ENCODE measurements at places on chromosomes 6 and 20.

DNA sequence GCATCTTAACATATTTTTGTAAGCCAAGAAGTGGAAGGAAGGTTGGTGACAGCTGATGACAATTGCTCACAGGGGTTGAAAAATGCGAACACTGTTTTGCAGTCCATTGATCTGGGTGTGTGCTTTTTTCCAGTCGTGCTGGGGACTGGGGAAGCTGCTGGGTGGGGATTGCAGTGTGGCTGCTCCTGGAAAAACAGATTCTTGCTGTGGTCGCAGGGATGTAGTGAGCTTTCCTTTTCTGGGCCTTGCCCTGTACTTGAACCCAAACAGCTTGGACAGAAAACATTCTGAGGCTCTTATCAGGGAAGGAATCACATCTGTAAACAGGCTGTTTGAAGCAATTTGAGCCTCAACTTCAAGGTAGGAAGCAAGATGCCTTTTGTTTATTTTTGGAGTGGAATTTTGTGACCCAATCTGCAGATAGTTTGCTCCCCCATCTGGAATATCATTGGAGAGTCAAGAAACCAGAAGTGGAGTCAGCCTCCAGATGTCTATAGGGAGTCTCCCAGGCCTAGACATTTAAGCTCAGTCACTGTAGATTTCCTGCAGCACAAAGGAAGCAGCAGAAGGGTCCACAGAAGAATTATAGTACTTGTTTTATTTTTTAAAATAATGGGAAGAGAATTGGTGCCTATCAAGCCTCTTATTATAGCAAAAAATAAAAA is 279.2 kb upstream of the FERMT1 start:
- DNase-seq = no peak

GRCh38 chr6:41040101-41040939 is 1.3 kb upstream of the UNC5CL start:
- peak; percentile 41 for DNase-seq

DNA sequence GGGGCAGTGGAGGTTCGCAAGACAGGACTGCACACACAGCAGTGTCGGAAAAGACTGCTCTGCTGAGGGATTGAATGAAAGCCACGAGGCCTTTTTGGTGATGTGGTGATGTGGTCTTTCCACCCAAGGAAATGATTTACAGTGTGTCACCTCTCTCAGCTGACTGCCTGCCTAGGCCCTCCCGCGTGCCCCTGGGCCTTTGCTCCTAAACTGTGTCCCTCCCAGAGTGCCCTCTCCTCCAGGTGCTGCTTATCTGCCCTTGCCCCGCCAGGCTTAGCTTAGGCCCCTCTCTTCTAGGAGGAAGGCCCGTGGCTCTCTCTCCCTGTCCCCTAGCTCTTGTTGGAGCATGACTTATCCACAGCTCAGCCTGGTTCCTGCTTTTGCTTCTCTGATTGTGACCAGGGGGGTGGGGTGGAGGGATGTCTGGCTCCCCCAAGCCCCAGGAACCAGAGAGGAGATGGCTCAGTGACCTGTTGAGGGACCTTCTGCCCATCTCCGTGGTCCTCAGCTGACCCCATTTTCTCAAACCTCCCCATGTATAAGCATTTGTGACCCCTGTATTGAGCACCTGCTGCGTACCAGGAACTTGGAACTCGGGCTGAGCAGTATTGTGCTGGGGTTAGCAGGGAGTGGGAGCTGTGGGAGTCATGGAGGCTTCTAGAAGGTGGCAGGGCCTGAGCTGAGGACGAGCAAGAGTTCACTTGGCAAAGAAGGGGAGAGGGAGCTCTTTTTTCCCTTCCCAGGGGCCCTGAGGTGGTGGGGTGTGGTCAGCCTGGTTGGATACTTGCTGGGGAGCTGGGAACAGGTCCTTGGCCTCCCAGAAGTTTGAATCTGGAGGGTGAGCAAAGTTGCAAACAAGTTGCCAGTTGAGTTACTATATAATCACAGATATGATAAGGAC is 2.2 kb downstream of the SRC start:
- DNase-seq = no peak

DNA sequence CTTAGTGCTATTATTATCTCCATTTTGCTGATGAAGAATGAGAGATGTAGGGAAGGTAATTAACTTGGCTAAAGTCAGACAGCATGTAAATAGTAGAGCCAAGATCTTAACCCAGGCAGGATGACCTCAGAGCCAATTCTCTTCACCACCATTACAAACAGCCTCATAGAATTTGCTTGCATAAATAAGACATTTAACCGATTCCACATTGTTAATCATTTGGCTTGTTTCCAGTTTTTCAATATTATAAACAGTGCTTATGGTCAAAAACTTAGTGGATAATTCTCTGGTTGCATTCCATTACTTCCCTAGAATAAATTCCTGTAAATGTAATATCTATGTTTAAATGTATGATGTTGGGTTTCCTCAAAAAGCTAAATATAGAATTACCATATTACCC is 19.1 kb upstream of the PRDM1 start:
- peak; percentile 60 for DNase-seq

DNA sequence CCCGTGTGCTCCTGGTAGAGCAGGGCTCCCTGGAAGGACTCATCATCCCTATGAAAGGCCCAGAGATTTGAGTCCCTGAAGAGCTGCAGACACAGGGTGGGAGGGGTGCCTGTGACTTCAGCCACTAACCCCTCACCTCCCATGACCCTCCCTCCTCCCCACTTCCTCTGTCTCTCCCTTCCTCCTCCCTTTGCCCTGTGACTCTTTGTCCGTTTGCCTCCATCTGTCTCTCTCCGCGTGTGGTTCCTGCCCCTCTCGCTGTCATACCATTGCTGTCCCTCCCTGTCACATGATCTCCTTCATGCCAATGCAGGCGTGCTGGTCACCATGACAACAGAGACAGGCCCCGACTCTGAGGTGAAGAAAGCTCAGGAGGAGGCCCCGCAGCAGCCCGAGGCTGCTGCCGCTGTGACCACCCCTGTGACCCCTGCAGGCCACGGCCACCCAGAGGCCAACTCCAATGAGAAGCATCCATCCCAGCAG is 19.0 kb downstream of the EPB41L1 start:
- DNase-seq = peak; percentile 71

DNA sequence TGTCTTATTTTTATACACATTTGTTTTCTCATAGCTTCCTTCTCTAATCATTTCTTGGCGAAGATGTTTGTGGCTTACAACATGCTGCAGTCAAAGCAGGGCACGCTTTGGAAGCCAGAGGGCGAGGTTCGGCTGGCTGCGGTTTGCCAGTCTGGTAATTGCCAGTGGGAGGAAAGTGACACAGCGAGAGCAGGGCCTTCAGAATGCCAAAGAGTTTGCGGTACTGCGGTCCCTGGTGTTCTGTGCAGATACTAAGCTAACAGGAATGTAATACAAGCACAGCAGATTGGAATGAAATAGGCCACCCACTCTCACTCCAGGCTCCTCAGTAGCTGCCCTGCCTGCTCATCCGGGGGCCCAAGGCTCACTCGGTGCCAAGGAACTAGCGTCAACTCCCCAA is 58.7 kb upstream of the TGM3 start:
- peak; percentile 100 for DNase-seq

- DNase-seq = no peak
These were observed 70.2 kb upstream of the EEF1E1 start for GRCh38 chr6:8172530-8172929.

DNA sequence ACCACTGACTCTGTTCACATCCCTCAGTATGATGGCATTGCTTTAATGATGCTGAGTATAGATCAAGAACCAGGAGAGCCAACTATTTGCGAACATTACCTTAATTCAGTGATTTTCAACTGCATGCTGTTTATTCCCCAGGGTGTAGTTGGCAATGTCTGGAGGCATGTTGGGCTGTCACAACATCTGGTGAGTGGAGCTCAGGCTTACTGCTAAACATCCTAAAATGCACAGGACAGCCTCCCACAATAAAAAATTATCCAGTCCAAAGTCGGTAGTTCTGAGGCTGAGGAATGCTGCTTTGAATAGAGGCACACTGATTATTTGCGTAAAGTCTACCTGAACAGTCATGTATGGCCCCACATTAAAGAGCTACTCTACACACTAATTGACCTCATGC is 94.8 kb upstream of the OPRM1 start:
- no peak for DNase-seq

- DNase-seq = peak; percentile 3
These were observed 12.8 kb upstream of the BICRAL start for GRCh38 chr6:42769051-42769450.

DNA sequence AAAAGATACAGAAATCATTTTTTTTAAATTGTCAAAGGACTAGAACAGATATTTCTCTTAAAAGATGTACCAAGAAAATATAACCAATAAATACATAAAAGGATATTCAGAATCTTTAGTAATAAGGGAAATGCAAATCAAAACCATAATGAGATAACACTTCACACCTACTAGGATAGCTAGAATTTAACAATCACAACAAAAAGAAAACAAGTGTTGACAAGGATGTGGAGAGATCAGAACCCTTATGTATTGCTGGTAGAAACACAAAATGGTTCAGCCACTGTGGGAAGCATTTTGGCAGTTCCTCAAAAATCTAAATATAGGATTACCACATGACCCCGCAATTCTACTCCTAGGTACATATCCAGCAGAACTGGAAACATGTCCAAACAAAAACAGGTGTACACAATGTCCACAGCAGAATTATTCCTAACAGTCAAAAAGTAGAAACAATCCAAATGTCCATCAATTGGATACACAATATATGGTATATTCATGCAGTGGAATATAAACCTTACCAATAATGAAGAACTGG is 211.0 kb downstream of the LRFN2 start:
- no peak for DNase-seq

GRCh38 chr20:38862226-38862625 is 56.7 kb downstream of the PPP1R16B start:
- no peak for DNase-seq

DNA sequence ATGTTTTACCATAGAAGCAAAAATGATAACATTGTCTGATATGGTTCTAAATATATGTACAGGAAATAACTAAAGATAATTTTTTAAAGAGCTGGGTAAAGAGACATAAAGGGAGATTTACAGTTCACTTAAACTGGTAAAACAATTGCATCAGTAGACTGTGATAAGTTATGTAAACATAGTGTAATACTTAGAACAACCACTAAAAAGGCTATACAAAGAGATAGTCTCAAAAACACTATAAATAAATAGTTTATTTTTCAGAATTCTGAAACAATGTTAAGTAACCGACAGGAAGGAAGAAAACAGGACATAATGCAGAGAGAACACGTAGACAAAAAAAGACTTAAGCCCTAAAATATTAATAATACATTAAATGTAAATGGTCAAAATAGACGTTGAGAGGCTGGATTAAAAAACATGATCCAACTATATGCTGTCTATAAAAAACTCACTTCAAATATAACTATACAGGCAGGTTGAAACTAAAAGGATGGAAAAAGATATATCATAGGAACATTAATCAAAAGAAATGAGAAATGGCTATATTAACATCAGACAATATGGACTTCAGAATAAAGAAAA is 32.7 kb upstream of the ATXN1 start:
- DNase-seq = no peak

GRCh38 chr20:51431321-51431720 is 111.2 kb downstream of the NFATC2 start:
- DNase-seq = no peak

- no peak for DNase-seq
These were observed 100.0 kb downstream of the RWDD2A start for GRCh38 chr6:83292900-83293843.

DNA sequence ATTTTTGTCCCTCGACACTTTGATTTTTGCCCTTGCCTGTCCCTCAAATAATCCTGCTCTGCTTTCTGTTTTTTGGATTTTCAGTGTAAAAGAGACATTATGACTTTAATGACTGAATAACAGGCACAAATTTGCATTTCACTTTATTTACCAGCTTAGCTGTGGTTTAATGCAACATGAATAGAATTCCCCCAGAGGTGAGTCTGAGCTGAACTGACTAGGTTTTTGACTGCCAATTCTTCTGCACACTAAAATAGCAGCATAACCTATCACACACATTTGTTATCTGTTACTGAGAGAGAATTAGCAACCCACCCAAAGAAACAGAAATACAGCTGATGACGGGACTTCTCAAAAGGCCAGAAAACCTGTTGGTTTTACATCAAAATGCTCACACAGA is 3.9 kb upstream of the RBM24 start:
- no peak for DNase-seq

DNA sequence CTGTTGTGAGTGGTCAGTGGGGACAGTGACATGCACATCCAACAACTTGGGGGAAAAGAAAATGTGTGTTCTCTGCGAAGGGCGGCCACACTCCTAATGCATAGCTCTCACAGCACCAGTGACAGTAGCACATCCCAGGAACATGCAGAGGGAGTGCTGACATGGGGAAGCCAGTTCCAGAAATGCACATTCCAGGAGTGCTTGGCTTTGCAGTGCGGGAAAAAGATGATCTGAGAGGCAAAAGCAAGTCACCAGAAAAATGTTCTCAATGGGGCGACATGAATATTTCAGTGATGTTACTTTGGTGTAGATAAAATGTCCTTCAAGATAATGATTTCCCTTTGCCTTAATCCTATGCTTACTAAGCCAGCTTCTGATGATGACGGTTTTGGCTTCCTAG is 42.9 kb upstream of the PDE10A start:
- no peak for DNase-seq

DNA sequence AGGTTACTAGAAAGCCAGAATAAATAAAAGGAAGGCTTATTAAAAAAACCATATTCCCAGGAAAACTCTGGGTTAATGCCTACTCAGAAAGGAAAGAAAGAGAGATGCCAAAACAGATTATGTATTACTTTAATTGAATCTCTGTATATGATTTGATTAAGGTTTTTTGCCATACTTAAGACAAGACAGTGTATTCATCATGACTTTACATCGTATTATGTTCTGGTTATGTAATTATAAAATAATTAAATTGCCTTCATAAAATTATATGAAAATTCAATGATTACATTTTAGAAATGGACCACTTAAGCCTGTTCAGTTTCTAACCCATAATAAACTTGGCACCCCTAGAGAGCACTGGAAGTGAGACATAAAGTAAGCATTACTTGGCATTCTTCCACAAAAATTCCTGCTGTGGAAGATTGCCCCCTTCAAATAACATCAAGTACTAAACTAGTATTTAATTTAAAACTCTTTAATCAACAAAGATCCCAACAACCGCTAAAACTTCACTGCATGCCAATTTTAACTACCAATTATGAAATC is 20.8 kb upstream of the IBTK start:
- DNase-seq = peak; percentile 36

GRCh38 chr6:109475625-109476024 is 7.4 kb downstream of the ZBTB24 start:
- no peak for DNase-seq
